H9 (cell line): ENCODE measurements at places on chromosomes 3 and 15. TPM values are rescaled to one million over a fixed set of nuclear protein-coding genes. Genes with fewer than 3 reads are reported as not detected.

DNA sequence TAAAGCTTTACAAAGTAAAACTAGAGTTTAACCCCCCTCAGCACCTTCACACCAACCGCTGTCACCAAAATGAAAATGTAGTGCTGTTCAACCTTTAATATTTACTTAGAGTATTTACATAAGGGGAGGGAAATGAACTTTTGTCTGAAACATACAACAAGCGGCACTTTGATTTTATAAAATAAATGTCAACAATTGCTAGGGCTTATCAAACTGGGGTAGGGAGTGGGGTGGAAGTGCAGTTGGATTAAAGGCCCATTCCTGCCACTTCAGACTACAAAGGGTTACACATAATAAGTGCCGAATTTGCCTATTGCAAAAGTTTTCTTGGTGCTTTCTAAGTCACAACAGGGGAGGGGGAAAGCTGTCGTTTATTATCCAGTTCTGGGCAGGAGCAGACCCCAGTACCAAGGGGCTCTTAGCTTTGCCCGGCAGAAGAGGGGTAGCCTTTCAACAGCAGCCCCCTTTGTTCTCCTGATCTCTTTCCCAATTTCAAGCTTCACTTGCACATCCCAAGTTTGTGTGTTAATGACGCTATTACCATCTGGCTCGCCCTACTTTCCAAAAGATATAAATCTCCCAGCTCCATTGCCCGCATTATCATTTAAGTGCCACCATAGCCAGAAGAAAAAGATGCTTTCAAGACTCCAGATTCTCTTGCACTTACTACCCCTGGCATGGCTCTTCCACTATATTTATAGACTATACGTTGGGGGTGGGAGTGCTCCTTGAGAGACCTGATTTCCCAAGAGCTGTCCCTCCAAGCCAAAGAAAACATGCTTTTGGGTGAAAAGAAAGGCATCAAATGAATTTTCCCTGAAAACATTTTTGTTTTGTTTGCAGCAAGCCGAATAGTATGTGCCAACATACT lies 17.0 kb downstream of the SOX2 start:
- no peak overlapping the region for H3K27ac ChIP-seq
- peaks cover 23% of the 10 kb centered on the region for H3K4me1 ChIP-seq
- H3K4me3 ChIP-seq, result peak overlapping the region; percentile 71; the same call in 1 of the 2 replicates

Gene BOC
- 3.5 and 4.0 TPM in 2 replicates for total RNA-seq

DNA sequence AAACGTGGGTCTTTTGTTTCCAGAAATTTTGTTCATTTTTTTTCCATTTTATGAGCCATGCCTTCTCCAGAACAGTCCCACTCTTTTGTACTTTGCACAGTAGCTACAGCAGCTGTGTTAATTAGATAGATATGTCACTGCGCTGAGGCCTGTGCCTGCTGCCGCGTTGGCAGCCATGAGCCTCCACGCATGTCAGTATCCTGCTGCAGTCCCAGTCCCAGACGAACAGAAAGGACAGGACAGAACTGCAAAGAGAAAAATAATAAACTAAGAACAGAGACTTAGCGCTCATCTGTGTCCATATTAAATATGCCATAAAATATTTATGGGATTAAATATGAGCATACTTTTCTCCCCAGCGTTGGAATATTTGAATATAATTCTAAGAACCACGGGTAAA lies 442.4 kb upstream of the RARB start:
- H3K4me1 ChIP-seq, result no peaks in the 10 kb centered on the region
- no peaks in the 10 kb centered on the region for H3K27me3 ChIP-seq
- DNase-seq, result no peak

DNA sequence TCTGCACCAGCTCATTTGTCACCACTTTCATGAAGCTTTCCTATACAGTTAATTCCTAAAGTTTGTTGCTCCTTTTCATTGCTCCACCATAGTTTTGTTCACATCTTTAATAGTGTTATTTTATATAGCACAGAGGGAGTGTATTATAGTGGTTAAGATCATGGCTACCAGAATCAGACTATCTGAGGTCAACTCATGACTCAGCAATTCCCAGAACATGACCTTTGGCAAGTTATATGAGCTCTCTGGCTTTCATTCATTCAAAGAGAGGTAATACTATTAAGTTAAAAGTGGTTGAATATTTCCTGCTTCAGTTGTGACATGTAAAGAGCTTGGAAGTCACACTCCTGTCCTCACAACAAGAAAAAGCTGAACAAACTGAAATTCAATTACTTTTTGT lies 1073.5 kb downstream of the NAALADL2 start:
- peaks cover 34% of the 10 kb centered on the region for H3K36me3 ChIP-seq
- H3K4me1 ChIP-seq, result no peaks in the 10 kb centered on the region
- no peaks in the 10 kb centered on the region for H3K27me3 ChIP-seq
- H3K27ac ChIP-seq, result no peak overlapping the region

GRCh38 chr15:33040496-33040895 lies 154.0 kb downstream of the FMN1 start:
- no peak overlapping the region for H3K27ac ChIP-seq
- no peak overlapping the region for H3K4me3 ChIP-seq
- H3K27me3 ChIP-seq, result no peaks in the 10 kb centered on the region
- H3K4me1 ChIP-seq, result no peaks in the 10 kb centered on the region

GRCh38 chr3:184769382-184770170 lies 42.4 kb upstream of the VPS8 start:
- H3K4me1 ChIP-seq, result no peaks in the 10 kb centered on the region
- H3K27ac ChIP-seq, result no peak overlapping the region
- no peaks in the 10 kb centered on the region for H3K27me3 ChIP-seq
- DNase-seq, result no peak

DNA sequence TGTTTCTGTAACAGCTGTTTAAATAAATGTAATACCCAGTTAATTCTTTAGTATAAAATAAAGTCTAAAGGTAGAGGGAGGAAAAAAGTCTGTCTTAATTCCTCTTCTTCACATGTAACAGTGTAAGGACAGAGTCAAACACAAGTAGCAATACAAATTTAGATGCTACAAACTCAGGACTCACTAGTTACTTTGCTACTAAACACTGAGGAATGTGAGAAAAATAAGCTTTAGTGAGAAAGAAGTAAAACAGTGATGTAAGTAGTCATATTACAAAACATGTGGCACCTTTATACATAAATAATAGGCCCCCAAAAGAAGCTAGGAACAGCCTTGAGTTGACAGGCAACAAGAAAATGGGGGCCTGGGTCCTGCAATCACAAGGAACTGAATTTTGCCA lies 113.0 kb downstream of the TBC1D5 start:
- no peaks in the 10 kb centered on the region for H3K36me3 ChIP-seq
- no peak for DNase-seq
- H3K27me3 ChIP-seq, result no peaks in the 10 kb centered on the region
- H3K4me1 ChIP-seq, result peaks cover 8% of the 10 kb centered on the region

Gene GASK1A
- 5.3 and 5.4 TPM in 2 replicates for total RNA-seq

DNA sequence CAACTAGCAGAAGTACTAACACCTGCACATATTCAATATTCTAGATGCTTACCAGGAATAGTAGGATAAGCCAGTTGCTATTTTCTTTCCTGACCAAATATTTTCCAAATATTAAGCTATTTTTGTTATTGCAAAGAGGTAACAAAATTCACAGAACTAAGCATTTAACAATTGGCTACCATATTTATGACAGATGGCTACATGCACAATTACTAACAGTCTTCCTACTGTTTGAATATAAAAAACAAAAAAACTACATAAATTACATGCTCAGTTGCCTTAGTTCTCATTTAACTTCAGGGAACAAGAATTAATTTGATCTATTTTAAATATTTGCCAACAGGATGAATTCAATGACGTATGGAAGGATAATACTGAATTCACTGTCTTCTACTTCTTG lies 36.2 kb downstream of the CFAP20DC start:
- H3K36me3 ChIP-seq, result no peaks in the 10 kb centered on the region
- H3K4me1 ChIP-seq, result no peaks in the 10 kb centered on the region
- H3K27me3 ChIP-seq, result no peaks in the 10 kb centered on the region
- DNase-seq, result no peak

Gene RPL15
- 2,794 and 2,865 TPM in 2 replicates for total RNA-seq

DNA sequence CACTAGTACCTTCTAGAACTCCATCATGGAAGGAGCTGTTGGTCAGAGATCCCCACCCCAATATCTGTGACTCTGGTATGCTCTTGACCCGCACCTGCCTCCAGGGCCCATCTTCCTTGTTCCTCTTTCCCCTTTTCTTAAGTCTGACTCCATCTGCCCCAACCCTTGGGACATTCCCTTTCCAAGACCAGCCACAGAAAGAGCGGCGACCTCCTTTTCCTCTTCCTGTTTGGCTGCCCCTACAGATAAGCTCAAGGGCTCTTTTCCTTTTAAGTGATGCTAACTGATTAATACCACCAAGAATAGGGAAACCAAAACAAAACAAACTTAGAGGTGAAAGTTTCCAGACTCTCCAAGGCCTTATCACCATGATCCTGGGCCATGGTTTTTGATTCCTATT lies 21.9 kb upstream of the ATP8B4 start:
- H3K36me3 ChIP-seq, result no peaks in the 10 kb centered on the region
- H3K27me3 ChIP-seq, result no peaks in the 10 kb centered on the region

- no peaks in the 10 kb centered on the region for H3K27me3 ChIP-seq
- DNase-seq, result no peak
- no peaks in the 10 kb centered on the region; the same call in 1 of the 2 replicates for H3K4me1 ChIP-seq
- H3K36me3 ChIP-seq, result no peaks in the 10 kb centered on the region
- no peak overlapping the region for H3K4me3 ChIP-seq
Measured at GRCh38 chr3:135992072-135992471, 26.5 kb downstream of the PPP2R3A start.

Gene CPN2
- total RNA-seq, result not detected in 2 replicates

- no peaks in the 10 kb centered on the region for H3K36me3 ChIP-seq
- no peaks in the 10 kb centered on the region for H3K27me3 ChIP-seq
- H3K4me1 ChIP-seq, result no peaks in the 10 kb centered on the region
- no peak for DNase-seq
- H3K27ac ChIP-seq, result no peak overlapping the region
- H3K4me3 ChIP-seq, result no peak overlapping the region
Measured at GRCh38 chr3:149363053-149363452, 14.4 kb downstream of the TM4SF1 start.

DNA sequence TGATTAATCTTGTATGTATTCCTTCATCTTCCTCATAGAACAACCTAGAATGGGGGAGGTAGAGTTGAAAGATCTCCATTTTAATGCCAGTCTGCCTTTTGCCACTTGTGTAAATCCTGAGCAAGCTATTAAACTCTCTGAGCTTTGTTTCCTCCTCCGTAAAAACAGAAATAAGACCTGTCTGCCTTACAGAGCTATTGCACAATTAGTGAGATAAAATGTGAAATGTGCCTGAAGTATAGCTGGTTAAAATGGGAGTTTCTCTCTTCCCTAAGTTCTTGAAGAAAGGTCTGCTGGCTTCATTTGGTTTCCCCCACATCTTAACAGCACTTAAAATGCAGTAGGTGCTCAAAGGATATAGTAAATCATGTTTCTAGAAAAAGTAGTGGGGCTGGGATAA lies 19.0 kb downstream of the ALDH1A2 start:
- H3K27ac ChIP-seq, result no peak overlapping the region
- no peak for DNase-seq
- H3K4me1 ChIP-seq, result peaks cover 4% of the 10 kb centered on the region; the same call in 1 of the 2 replicates
- H3K4me3 ChIP-seq, result no peak overlapping the region

Gene TNFSF10
- not detected in 2 replicates for total RNA-seq

DNA sequence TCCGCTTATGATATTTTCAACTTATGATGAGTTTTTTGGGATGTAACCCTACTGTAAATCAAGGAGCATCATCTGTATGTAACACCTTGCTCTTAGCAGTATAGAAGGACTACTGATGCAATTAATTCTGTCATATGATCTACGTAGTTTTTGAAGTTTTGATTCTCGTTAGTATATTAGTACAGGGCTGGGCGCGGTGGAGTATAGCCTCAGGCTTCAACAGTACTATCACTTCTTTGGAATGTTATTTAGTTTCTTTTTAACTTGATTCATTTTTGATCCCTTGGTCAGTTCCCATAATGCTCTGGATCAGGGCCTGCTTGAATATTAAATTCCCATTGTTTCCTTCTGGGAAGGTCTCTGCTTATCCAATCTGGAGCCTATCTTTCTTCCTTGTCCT lies 23.9 kb upstream of the AP4E1 start:
- no peak for DNase-seq
- no peak overlapping the region for H3K4me3 ChIP-seq
- H3K4me1 ChIP-seq, result no peaks in the 10 kb centered on the region
- H3K27ac ChIP-seq, result no peak overlapping the region
- no peaks in the 10 kb centered on the region for H3K36me3 ChIP-seq
- no peaks in the 10 kb centered on the region for H3K27me3 ChIP-seq

DNA sequence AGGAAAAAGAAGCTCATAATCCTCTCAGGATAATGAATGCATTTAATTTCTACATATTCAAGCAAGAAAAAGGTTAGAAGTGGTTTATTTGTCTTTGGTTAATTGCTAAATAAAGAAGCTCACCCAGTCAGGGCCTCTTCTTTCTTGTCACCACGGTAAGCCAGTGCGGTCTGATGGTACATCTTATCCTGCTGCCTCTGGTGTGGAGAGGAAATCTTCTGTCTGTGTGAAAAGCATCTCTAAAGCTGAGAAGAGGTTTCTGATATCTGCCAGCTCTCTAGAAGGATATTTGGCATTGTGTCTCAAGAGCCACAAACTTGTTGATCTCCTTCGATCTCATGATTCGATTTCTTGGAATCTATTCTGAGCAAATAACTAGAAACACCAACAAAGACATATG lies 144.9 kb downstream of the SV2B start:
- H3K4me1 ChIP-seq, result no peaks in the 10 kb centered on the region
- H3K4me3 ChIP-seq, result no peak overlapping the region
- H3K27me3 ChIP-seq, result no peaks in the 10 kb centered on the region
- H3K36me3 ChIP-seq, result no peaks in the 10 kb centered on the region
- H3K27ac ChIP-seq, result no peak overlapping the region
- no peak for DNase-seq

DNA sequence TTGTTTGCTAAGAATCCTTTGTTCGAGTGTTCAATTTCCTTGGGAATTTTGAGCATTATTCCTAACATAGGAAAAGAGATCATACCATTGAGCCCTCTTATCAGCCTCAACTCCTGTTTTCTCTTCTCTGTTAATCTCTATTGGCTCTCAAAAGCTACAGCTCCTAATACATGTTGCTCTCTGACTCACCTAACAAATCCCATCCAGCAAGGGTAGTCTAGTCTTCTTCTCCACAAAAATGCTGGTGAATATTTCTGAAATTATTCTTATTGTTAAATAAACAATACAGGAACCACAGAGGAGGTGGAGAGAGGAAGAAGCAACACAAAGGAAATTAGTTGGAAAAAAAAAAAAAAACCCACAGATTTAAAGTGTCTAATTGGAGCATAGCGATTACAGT lies 325.8 kb upstream of the NAALADL2 start:
- peaks cover 3% of the 10 kb centered on the region; the same call in 1 of the 2 replicates for H3K4me1 ChIP-seq
- no peak overlapping the region for H3K27ac ChIP-seq
- H3K36me3 ChIP-seq, result peaks cover 5% of the 10 kb centered on the region
- H3K27me3 ChIP-seq, result no peaks in the 10 kb centered on the region
- no peak overlapping the region for H3K4me3 ChIP-seq
- DNase-seq, result no peak

- peaks cover 7% of the 10 kb centered on the region; the same call in 1 of the 2 replicates for H3K36me3 ChIP-seq
- no peak overlapping the region for H3K4me3 ChIP-seq
- no peak overlapping the region for H3K27ac ChIP-seq
- DNase-seq, result no peak
Measured at GRCh38 chr3:14439501-14440167, 37.2 kb downstream of the SLC6A6 start.

Gene LYZL4
- total RNA-seq, result not detected in 2 replicates

- H3K4me3 ChIP-seq, result no peak overlapping the region
- no peaks in the 10 kb centered on the region for H3K36me3 ChIP-seq
- H3K27me3 ChIP-seq, result no peaks in the 10 kb centered on the region
- H3K27ac ChIP-seq, result no peak overlapping the region
- H3K4me1 ChIP-seq, result no peaks in the 10 kb centered on the region
Measured at GRCh38 chr3:184531626-184532280, 29.8 kb upstream of the EPHB3 start.

GRCh38 chr3:40911264-40911663 lies 288.0 kb upstream of the CTNNB1 start:
- H3K27me3 ChIP-seq, result no peaks in the 10 kb centered on the region; the same call in 1 of the 2 replicates
- no peak overlapping the region for H3K4me3 ChIP-seq
- H3K36me3 ChIP-seq, result no peaks in the 10 kb centered on the region; the same call in 2 of the 3 replicates
- DNase-seq, result no peak
